Esophagus mucosa (tissue), 1 donor: ENCODE measurements at places on chromosomes 5 and 9.

GRCh38 chr5:126752081-126752785 lies 24.7 kb upstream of the LMNB1 start:
- no peak for ATAC-seq

DNA sequence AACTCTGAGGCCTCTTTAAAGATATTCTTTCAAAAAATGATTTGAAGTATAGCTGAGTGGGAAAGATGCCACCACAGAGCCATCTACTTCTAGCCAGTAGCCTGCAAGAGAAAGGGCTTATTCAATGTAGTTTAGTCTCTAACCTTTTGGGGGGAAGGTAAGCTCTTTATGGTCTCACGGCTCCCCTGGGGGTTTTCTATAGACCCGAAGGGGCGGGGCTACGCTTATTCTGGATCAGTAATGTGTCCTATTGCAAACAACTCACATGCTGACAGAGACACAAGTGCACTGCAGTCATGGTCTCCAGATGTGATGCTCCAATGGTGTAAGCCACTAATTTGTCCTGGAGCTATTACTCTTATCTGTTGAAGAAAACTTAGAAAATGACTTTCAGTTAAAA lies 53.4 kb upstream of the RPS23 start:
- no peak for ATAC-seq

GRCh38 chr9:94881023-94881422 lies 154.5 kb downstream of the AOPEP start:
- no peak for ATAC-seq

- peak; percentile 95 for ATAC-seq
These were observed 592.4 kb downstream of the CSNK1G3 start for GRCh38 chr5:124104344-124104743.

DNA sequence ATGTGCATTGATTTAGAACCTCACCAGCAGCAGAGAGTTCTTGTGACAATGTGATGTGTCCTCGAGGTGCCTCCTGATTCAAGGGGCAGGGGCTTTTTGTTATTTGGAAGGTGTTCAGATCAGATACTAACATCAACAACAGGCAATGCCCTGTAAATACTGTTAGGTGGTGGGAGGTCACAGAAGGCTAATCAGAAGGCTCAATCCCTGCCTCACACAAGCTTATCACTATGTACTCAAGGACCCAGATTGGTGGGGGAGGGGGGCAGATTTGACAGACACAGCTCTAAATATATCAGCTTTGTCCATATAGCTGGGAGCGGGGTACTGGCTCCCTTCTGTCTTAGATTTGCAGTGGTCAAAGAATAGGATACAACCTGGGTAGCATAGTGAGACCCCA lies 2.6 kb downstream of the FRMPD1 start:
- no peak for ATAC-seq

DNA sequence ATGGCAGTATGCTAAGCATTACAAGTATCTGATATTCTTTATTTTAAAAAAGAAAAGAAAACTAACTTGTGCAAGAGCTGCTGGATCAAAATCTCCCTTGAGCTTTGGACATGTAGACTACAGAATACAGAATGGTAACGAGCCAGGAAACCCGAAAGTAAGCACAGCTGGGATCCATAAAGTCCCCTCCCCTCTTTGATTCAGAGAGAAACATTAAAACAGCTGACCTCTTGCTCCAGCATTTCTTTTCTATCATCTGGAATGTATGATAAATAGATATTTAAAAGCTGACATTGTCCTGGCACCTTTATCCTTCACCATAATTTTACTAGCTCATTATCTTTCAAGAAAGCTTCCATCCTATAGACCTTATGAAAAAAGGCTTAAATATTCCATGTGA lies 28.2 kb upstream of the LPAR1 start:
- ATAC-seq = no peak

- peak; percentile 81 for ATAC-seq
These were observed 17.1 kb downstream of the SCAI start for GRCh38 chr9:125126019-125126746.

GRCh38 chr5:56375011-56375410 lies 141.9 kb upstream of the ANKRD55 start:
- no peak for ATAC-seq

- no peak for ATAC-seq
These were observed 147.6 kb downstream of the SEMA5A start for GRCh38 chr5:9398227-9398626.

DNA sequence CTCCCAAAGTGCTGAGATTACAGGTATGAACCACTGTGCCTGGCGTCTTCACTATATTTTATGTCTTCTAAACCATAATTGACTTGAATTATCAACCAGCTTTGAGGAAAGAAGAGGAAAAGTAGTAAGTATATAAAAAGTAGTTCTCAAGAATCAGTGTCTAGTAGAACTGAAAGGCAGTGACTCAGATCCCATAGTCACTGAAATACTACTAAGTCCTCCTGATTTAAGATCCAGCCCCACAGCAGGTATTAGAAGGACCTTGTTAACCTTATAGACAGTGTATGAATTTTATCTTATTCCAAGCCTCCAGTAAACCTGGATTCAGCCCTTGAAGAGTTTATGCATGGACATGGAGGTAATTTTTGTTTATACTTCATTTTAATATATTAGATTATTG lies 31.5 kb downstream of the LNPEP start:
- ATAC-seq = no peak

DNA sequence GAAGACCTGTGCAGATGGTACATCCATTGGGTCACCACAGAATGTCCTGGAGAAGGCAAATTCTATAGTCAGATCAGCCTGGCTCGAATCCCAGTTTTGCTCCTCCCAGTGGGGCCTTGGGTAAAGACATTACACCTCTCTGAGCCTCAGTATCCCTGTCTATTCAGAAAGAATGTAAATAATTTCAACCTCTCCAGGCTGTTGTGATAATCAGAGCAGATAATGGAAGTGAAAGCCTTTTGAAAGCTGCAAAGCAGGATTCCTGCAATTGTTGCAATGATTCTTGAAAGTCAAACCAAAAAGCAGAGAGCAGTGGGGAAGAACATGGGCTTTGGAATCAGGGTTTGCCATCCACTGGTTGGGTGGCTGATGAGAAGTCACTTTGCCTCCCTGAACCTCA lies 63.2 kb downstream of the LHX2 start:
- ATAC-seq = no peak

GRCh38 chr9:89666364-89666763 lies 61.6 kb downstream of the GADD45G start:
- no peak for ATAC-seq

DNA sequence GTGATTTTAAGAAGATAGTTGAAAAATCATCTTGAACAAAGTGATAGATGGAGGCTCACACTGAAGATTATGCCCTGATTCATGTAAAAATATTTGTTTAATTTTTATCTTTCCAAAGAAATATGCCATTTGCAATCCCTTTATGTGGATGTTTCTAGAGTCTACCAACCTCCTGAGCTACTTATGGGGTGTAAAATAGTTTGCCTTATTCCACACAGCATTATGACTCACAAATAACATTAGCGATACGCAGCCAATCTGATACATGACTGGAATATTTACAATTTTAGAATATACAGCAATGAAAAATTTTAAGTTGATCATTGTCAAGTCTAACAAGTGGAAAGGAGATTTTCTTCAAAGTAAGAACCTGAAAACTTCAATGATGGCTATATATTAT lies 327.5 kb downstream of the EDIL3 start:
- no peak for ATAC-seq

- no peak for ATAC-seq
These were observed 9.7 kb downstream of the CDC37L1 start for GRCh38 chr9:4689021-4689420.

DNA sequence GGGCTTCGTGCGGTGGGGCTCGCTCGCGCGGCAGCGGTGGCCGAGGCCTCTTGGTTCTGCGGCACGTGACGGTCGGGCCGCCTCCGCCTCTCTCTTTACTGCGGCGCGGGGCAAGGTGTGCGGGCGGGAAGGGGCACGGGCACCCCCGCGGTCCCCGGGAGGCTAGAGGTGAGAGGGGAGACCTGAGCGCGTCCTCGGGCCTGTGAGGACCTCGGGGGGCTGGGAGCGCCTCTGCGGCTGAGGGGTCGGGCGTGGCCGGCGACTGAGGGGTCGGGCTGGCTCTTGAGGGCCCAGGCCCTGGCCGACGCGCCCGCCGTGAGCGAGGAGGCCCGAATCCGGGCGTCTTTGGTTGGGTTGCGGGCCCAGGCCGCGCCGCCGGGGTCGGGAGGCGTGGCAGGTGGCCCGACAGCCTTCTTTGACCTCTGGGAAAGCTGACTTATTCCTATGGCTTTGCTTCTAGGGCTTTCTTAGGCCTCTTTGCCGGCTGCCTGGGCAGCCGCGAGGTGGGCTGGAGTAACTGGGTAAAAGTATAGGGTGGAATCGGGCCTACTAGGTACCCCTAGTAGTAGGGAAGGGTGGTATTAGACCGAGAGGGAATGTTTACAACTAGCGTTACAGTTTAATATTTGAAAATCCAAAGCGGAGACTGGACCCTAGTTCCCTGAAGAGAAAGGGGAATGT lies at the start of gene CANX:
Gene CANX, plus strand, starts transcription at position 33 of the 681 bp plus-strand sequence. CDS start 6,715 bp downstream, outside the sequence.
- ATAC-seq = peak; percentile 14

- no peak for ATAC-seq
These were observed 72.5 kb downstream of the RICTOR start for GRCh38 chr5:39001683-39002082.

DNA sequence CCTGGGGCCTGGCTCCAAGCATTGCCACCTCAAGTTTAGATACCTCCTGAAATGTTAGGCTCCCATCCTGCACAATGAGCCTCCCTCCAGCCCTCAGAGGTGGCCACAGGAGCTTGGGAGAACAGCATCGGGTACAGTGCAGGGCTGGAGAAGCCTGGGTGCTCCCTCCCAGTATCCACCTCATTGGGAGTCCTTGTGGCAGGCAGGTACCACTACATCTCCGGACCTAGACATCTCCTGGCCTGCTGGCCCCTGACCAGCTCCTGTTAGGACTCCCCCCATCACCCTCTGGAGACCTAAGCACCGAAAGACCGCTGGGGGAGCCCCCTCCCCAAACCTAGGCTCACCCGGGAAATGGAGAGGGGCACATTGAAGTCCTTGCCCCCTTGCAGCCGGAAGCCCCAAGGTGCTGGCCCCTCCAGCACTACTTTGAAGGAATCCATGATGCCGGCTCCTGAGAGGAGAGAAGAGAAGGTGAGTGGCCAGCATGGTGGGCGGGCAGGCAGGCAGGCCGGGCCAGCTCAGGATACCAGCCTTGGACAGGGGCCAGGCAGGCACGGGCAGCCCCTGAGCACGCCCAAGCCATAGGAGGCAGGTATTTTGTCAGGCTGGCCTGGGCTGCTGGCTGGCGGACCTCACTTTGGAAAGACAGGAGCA lies 1.2 kb downstream of the PDLIM7 start:
- ATAC-seq = no peak

DNA sequence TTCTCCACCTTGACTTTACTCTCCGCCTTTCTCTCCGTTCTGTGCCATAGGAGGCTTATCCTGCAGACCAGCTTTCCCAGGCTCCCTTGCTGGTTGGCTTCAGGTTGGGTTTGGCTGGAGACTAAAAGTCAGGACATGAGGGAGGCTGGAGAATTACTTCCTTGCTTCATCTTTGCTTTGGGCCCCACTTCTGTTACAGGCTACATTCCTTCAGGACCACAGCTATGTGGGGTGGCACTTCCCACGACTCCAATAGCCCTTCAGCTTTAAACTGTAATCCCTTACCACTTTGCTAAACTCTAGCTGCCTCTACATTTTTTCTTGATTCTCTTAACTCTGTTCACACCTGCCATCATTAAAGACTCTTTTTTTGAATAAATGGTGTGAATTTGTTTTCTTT lies 186.7 kb upstream of the NR4A3 start:
- no peak for ATAC-seq

GRCh38 chr9:126164796-126165525 lies 161.7 kb upstream of the MVB12B start:
- ATAC-seq = no peak

- ATAC-seq = no peak
These were observed 121.6 kb downstream of the MEF2C start for GRCh38 chr5:88761269-88761850.

GRCh38 chr5:146516151-146516475 lies at the start of gene GPR151:
GPR151 (minus strand) TSS chr5:146516190; CDS start chr5:146516113, 77 bp downstream.
- no peak for ATAC-seq

GRCh38 chr9:89363311-89363670 lies 45.0 kb downstream of the SECISBP2 start:
- no peak for ATAC-seq

- no peak for ATAC-seq
These were observed 103.0 kb downstream of the GLIS3 start for GRCh38 chr9:4196886-4197285.

DNA sequence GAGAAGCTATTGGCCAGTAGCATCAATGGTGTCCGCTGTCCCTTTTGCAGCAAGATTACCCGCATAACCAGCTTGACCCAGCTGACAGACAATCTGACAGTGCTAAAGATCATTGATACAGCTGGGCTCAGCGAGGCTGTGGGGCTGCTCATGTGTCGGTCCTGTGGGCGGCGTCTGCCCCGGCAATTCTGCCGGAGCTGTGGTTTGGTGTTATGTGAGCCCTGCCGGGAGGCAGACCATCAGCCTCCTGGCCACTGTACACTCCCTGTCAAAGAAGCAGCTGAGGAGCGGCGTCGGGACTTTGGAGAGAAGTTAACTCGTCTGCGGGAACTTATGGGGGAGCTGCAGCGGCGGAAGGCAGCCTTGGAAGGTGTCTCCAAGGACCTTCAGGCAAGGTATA lies 10.8 kb downstream of the TRIM32 start:
- ATAC-seq = no peak

- no peak for ATAC-seq
These were observed 498.8 kb downstream of the KIF4B start for GRCh38 chr5:155512329-155512728.

DNA sequence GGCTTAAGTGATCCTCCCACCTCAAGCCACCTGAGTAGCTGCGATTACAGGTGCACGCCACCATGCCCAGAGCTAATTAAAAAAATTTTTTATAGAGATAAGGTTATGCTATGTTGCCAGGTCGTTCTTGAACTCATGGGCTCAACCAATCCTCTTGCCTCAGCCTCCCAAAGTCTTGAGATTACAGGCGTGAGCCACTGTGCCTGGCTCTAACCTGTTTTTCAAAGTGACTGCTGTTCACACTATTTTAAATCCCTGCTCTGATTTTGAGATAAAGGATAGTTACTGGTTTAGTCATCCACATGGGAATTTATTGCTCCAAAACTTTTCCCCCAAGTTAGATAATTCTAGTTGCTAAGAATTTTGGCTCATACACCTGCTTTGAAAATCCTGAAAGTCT lies 48.2 kb upstream of the MTMR12 start:
- no peak for ATAC-seq

GRCh38 chr9:137880160-137880975 lies 2.8 kb downstream of the CACNA1B start:
- ATAC-seq = no peak

- no peak for ATAC-seq
These were observed 449.0 kb downstream of the CCDC171 start for GRCh38 chr9:16001856-16002255.

GRCh38 chr9:117098331-117098730 lies 316.5 kb downstream of the ASTN2 start:
- ATAC-seq = peak; percentile 64

GRCh38 chr9:135662758-135663450 lies at the start of gene LCN9:
LCN9 (plus strand) TSS chr9:135663309; CDS start chr9:135663322, 13 bp downstream.
- ATAC-seq = no peak

GRCh38 chr5:2130361-2130760 lies 247.6 kb upstream of the IRX4 start:
- no peak for ATAC-seq
